ENCODE measurements at places on chromosomes 2 and 18.

GRCh38 chr2:27137322-27137935, 1.8 kb downstream of the PRR30 start:
- DNase-seq: no peak

GRCh38 chr2:5520463-5520972, 171.7 kb upstream of the SOX11 start:
- DNase-seq: no peak

- no peak for DNase-seq
Observed at GRCh38 chr2:104412384-104412783, 441.5 kb upstream of the POU3F3 start.

DNA sequence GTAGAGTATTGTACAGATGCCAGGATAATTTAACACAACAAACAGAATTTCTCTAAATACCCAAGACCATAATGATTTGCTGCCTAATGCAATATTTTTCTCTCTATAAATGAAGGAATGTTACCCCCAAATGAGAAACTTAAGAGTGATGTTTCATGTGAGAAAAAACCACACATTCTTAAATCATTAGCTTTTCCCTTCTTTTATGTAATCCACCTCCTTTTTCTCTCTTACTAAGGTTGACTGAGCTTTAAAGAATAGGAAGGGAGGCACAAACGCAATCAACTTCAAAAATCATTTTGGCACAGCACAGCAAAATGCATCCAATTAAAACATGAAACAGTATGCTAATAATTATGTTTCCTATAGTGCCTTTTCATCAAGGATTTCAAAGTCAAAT, 698.1 kb upstream of the CDH2 start:
- DNase-seq: no peak

GRCh38 chr2:200311139-200311538, 4.6 kb downstream of the SPATS2L start:
- no peak for DNase-seq

- no peak for DNase-seq
Observed at GRCh38 chr2:223621901-223622300, 19.7 kb upstream of the SCG2 start.

DNA sequence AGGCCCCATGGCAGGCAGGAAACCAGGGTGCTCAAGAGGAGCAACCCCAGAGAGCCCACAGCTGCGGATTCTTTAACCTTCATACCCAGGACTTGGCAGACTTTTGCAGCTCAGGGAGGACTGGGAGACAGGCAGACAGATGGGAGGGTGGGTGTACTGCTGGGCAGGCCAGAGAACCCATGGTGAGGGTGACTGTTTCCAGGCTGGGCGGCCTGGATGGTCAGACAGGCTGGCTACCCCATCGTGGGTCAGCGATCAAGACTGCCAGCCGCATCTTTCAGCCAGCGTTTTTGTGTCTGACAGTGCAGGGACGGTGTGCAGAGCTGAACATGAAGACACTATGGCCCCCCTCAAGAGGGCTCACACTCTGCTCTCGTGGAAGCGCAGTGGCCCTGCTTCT, 82.2 kb downstream of the MARCO start:
- DNase-seq: no peak

DNA sequence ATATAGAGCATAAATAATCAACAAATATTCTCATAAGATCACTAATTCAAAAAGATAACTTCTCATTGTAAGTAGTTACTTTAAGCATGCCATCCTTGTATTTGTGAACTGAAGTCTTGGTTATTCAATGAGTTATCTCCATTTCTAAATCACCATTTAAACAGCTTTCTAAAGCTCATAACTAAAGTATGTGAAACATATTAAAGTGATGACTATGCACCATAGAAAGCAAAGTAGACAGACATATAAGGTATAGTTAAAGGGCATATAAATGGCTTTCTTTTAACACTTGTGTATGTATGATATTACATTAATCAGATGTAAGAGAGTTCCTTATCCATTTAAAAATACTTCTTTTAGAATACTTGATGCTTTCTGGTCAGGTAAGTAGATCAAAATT, 83.5 kb downstream of the IKZF2 start:
- DNase-seq: no peak

- DNase-seq: no peak
Observed at GRCh38 chr2:25460261-25460905, 118.7 kb upstream of the DNMT3A start.

DNA sequence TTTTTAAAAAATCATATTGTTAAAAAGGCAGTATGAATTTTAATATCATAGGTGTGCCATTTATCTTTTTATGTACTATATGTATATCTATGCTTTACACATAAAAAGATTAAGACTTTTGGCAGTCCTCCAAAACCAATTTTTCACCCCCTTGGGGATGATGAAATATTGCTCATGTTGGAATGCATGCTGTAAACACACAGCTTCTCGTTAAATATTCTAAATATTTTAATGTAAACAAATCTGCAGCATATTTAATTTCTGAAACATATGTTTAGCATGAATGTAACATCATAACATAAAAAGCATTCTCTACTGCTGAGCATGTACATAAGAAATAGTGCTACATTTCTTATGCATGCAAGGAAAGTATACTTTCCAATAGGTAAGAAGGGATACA, 484.3 kb upstream of the LRATD1 start:
- DNase-seq: no peak

DNA sequence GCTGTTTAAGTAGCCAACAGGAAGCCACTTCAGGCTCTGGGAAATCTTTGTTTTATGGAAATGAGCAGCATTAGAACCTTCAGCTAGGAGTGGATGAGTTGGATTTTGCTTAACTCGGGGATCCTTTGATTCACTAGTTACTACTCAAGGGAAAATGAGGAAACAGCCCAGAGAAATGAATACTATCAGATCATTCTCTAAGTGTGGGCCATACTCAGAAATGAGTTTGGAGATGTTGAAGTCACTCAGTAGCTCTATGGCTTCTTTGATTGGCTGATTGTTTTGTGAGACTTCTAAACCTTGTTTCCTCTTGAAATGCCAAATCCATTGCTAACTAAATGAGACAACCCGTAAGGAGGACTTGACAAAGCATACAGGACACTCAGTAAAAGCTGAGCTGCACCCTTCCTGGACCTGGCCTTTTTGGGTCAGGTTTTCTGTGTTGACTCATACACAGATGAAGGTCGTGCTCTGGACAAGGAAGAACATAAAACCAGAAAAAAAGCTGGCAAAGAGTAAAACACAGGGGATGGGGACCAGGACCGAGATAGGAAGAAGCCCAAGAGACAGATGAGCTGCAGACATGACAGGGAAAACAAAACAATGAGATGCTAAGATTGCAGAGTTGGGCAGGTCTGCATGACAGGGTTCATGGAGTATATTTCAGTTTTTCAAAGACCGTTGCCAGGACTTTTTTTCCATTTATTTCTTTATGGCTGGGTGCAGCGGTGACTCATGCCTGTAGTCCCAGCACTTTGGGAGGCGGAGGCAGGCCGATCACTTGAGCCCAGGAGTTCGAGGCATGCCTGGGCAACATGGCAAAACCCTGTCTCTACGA, 41.6 kb downstream of the INO80C start:
- DNase-seq: no peak

- DNase-seq: no peak
Observed at GRCh38 chr2:15313657-15314056, 247.5 kb downstream of the NBAS start.

GRCh38 chr2:61770746-61771145, 83.1 kb downstream of the FAM161A start:
- no peak for DNase-seq
